CD4-positive, alpha-beta memory T cell (primary cell): ENCODE measurements at places on chromosomes 11 and 22. TPM values are rescaled to one million over a fixed set of nuclear protein-coding genes. Genes with fewer than 3 reads are reported as not detected.

- DNase-seq, result peak; percentile 82
Measured at GRCh38 chr11:61083601-61084147, 18.6 kb upstream of the CD5 start.

DNA sequence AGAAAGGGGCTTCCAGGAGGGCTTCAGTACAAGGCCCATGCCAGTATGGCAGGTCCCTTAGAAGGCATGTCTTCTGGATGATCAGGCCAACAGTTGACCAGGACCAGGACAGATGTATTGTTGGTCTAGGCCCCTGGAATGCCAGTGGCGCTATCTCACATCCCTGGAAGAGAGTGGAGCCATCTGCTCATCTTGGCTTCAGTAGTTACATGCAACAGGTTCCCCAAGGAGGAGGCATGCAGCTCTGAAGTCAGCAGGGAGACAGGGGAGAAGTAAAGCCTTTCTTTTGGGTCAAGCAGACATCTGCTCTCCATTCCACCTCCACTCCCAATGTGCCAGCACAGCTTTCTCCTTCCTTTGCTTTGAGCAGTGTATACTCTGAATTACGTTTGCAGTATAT is 244.1 kb downstream of the KIRREL3 start:
- DNase-seq, result no peak

DNA sequence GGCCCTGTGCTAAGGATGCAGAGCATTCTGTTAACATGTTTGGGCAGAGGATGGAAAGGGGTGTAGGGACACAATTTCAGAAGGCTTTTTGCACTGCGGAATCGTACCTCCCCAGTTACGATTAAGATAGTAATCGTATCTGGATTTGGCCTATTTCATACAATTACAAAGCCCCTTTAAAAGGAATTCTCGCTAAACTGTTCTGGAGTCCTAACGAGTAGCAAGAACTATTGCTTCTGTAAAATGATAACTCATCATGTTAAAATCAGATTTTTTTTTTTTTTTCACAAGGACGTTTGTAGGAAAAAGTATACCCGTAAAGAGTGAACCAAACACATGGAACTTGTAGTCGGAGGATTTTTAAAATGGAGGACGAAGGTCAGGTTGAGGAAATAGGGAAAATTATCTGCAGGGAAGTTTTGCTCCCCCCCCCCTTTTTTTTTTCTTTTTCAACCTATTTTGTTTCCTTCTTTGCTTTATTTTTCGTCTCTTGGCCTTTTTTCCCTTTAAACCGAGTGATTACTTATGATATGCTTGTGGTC is 934 bp downstream of the HSD17B12 start:
- no peak for DNase-seq

DNA sequence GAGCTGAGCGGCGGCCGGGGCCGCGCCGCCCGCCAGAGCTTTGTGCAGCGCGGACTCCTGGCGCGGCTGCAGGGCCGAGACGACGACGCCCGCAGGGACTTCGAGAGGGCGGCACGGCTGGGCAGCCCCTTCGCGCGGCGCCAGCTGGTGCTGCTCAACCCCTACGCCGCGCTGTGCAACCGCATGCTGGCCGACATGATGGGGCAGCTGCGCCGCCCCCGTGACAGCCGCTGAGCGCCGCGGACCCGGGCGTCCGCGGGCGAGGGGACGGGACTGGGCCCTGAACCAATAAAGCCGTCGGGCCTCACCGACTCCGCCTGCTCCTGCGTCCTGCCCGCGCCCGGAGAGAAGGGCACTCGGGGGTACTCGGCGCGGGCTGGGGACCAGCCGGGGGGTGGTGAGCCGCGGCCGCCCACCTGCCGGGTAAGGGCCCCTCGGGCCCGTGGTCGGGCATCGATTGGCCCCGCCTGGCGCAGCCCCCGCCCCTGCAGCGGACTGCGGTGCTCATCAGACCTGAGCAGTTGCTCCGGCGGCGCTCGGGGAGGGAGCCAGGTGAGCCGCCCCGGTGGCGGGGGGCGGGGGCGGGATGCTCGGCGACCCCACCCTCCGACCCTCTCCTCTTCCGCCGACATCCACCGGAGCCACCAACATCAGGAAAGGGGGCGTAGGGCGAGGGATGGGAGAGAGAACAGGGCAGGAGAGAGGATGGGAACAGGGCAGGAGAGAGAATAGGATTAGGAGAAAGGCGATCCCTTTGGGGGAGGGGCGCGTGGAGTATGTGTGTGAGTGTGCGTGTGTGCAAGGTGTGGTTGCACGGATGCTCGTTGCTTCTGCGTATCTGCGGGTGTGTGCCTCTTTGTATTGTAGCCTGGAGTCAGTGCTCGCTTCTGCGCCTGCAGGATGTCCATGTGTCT is at the start of gene TMEM25:
Gene TMEM25 (plus strand): TSS at position 510 of the 914 bp plus-strand sequence. CDS start 610 bp downstream, outside the sequence.
- peak; percentile 68 for DNase-seq

TSGA10IP gene
- total RNA-seq, result not detected

UPK2 gene
- total RNA-seq, result not detected

AGBL2 gene
- total RNA-seq, result 8.1 TPM
